Fibroblast of villous mesenchyme (primary cell): ENCODE measurements at places on chromosomes 2 and 18. TPM values are rescaled to one million over a fixed set of nuclear protein-coding genes. Genes with fewer than 3 reads are reported as not detected.

The LRRC30 gene
- total RNA-seq, result not detected in 2 replicates

The UGT1A3 gene
- total RNA-seq, result not detected in 2 replicates

The CHRNG gene
- not detected in 2 replicates for total RNA-seq

The ANKRD30BL gene
- not detected in 2 replicates for total RNA-seq

The DAW1 gene
- 0.64 TPM in 1 of 2 replicates, not detected in the other for total RNA-seq

The REG3G gene
- not detected in 2 replicates for total RNA-seq

DNA sequence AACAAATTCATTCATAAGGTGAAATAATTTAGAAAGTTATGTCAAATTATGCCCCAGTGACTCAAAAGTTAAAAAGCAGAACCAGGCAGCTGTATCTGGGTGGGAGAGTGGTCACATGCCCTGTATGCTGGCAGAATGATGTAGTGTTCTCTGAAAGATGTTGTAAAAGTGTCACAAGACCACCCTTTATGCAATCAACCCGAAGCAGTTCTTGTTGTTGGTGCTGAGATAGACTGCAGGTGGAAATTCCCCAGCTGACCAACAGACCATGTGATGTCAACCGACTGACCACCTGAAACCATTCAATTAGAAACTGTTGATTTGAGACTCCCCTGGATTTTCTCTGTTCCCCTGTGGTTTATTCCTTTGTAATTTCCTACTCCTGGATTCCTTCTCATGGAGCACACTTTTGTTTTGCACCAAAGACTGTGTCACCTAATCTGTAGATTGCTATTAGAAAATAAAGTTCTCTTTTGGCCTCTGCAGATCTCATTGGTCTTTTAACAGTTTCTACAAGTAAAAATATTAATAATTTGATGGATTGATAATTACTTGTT, 1341.3 kb upstream of the LRRTM1 start:
- no peak for DNase-seq

GRCh38 chr2:149050188-149050587, 11.7 kb downstream of the LYPD6B start:
- DNase-seq, result peak; percentile 20

- no peak for DNase-seq
Observed at GRCh38 chr2:117618607-117619006, 195.9 kb upstream of the DDX18 start.

DNA sequence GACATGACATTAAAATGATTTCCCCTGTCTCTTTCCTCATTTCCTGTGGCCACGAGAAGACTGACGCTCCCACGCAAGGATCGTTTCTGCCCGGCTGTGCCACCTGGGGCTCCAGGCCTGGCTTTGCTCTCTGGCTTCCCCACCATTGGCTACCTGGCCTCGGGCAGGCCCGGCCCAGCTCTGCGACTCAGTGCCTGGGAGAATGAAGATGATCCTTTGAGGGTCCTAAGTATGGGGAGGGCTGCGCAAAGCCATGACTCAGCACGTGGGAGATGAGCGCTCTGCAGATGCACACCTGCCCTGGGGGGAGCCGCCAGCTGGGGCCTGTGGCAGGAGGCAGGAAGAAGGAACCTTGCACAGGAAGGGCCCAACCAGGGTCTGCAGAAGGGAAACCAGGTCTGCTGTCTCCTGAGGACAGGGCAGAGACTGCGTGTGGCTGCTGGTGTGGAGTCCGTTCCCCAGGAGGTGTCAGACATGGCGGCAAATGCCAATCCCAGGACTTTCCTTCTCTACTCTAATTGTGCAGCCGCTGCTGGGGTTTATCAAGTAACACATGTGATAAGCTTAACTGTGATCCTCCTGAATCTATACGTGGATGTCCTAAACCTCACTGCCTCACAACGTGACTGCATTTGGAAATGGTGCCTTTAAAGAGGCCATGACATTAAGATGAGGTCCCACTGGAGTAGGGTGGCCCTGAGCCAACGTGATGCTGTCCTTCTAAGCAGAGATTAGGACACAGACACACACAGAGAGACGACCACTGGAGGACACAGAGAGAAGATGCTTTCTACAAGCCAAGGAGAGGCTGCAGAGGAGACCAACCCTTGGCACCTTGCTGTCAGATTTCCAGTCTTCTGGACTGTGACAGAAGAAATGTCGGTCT, 32.9 kb downstream of the MBP start:
- DNase-seq, result no peak

DNA sequence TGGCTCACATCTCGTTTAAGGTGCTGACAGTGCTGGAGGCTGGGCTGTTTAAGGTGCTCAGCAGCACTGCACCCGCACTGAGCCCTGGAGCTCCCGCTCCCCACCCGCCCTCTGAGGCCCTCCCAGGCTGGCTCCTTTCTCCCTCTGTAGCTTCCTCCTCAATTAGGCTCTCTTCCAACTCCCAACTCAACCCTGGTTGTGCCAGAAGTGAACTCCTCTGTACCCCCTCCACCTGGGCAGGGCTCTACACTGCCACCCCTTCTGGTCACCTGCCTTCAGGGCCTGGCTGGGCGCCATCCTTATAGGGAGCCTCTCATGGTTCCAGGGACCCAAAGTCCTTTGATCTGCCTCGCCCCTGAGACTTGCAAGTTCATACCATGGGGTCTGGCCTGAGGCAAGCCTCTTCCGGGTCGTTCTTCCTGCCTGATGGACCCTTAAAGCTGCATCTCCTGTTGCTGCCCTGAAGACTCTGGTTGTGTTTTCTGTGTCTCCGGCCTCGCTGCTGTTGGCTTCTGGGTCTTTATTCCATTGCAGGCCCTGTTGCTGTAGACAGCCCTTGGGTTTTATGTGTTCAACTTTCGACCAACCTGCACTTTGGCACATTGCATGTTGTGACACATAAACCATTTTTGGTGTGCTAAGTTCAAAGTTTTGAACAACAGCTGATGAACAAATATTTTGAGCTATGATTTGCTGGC, 199.6 kb downstream of the LDLRAD4 start:
- no peak for DNase-seq

DNA sequence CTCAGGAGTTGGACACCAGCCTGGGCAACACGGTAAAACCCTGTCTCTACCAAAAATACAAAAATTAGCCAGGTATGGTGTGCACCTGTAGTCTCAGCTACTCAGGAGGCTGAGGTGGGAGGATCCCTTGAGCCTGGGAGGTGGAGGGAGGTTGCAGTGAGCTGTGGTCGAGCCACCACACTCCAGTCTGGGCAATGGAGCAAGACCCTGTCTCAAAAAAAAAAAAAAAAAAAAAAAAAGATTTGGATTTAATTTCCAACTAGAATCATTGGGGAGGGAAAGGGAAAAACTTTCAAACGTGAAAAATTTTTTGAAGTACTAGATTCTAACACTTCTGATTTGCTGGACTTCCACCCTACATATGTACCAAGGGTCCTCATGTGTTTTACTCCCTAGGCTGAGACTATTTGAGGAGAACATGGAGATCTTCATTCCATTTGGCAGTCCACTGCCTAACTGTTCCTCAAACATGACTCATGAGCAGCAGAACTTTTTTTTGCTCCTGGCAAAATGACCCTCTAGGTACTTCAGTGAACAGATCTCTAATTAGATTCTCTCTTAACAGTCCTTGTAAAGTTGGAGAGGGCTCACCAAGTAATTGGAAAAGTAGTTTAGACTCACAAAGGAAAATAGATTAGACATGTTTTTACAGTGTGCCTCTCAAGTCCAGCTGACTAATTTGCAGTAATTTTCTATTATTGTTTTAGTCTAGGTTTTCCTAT, 267.6 kb downstream of the METTL4 start:
- DNase-seq, result no peak

DNA sequence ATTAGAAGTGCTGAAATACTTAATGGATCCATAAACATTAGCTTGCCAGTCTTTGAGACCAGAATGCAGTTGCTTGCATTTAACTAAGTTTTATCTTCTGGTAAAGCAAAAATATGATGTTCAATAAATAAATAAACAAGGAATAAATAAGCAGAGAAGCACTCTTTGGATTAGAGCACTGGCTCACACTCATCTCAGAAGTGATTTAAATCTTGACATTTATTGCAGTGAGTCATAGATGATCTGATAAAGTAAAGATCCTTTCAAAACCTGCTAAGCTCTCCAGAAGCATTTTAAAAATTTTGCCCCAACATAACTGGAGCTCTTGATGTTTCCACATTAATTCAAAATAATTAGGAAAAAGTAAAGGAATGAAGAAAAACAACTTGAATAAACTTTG, 66.8 kb downstream of the KYNU start:
- peak; percentile 76 for DNase-seq

DNA sequence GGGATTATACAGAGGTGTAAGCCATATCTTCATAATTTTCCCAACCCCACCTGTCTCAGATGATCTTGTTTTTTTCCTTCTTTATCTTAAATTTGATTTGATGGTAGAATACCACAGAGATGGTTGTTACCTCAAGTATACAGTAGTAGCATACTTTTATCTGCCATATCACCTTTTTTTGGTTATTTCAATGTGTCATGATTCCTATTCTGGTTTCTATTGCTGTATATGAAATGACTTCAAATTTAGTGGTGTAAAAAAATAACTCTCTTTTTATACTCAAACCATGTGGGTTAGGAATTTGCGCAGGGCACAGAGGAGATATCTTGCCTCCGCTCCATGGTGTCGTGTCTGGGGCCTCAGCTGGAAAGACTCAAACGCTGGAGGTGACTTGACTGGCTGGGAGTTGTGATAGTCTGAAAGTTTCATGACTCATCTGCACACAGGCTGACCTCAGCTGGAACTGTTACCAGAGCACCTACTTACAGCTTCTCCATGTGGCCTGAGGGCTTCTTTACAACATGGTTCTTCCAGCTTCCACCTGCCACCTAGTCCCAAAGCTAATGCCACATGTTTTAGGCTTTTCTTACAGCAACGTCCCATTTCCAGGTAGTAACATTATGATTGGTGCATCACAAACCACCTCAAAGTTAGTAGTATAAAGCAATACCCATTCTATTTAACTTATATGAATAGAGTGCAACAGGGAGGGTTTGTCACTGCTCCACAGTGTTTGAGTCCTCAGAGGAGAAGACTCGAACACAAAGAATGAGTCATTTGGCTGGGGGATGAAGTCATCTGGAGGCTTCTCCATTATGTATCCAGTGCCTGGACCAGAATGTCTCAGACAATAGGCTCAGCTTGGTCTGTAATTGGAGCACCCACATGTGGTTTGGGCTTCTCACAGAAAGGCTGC, 82.3 kb upstream of the XPO1 start:
- peak; percentile 83 for DNase-seq

DNA sequence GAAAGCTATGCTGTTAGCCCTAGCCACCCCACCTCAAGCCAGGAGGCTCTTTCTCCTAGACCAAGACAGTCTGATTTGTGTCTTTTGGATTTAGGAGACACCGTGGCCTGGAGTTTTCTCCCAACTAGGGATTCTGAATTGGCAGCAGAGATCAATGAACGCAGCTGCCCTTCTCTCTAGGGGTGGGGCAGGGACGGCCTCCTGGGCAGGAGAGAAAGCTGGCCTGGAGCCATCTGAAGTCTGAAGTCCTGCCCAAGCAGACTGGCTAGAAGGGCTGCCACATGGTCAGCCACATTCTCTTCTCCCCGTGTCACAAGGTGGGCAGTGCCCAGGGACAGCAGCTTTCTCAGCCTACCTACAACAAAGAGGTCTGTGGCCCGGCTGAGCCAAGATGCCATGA, 45.1 kb downstream of the PIEZO2 start:
- no peak for DNase-seq

- no peak for DNase-seq
Observed at GRCh38 chr2:176081376-176081836, 2.4 kb downstream of the EVX2 start.

- DNase-seq, result no peak
Observed at GRCh38 chr2:119184512-119184911, 26.0 kb upstream of the C1QL2 start.
